ENCODE measurements at places on chromosomes 3 and 15. TPM values are rescaled to one million over a fixed set of nuclear protein-coding genes. Genes with fewer than 3 reads are reported as not detected.

Gene PPM1L
- under 0.01 TPM for total RNA-seq

DNA sequence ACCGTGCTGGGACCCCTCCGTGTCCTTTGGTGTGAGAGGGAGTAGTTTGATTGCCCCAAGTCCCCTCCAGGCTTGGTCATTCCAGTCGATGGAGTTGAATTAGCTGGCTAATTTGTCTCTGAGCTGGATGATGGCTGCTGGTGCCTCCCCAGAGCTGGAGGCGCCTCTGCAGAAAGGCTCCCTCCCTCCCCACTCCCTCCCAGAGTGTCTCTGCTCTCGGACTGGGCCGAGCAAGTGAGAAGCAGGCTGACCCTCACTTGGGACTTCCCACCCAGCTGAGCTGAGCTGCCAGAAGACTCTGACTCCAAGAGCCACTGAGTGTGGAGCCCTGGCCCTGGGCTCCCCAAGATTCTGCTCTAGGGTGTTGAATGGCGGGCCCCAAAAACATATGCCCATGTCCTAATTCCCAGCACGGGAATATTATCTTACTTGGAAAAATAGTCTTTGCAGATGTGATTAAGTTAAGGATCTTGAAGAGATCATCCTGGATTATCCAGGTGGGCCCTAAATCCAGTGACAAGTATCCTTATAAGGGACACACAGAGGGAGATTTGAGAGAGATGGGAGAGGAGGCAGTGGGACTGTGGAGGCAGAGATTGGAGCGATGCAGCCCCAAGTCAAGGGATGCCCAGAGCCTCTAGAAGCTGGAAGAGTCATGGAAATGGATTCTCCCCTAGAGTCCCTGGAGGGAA, 60.7 kb upstream of the TLE3 start:
- peaks cover 22% of the 10 kb centered on the region for H3K4me1 ChIP-seq
- no peaks in the 10 kb centered on the region for H3K36me3 ChIP-seq
- H3K27ac ChIP-seq, result no peak overlapping the region
- no peak for DNase-seq
- no peaks in the 10 kb centered on the region for H3K27me3 ChIP-seq
- no peak overlapping the region for H3K4me3 ChIP-seq

GRCh38 chr15:42971830-42972229, 51.3 kb upstream of the TTBK2 start:
- no peak for DNase-seq
- no peak overlapping the region for H3K4me3 ChIP-seq
- no peaks in the 10 kb centered on the region for H3K4me1 ChIP-seq
- H3K27ac ChIP-seq, result no peak overlapping the region

Gene SERP1
- 176 TPM for total RNA-seq

Gene KLF15
- total RNA-seq, result 0.13 TPM

DNA sequence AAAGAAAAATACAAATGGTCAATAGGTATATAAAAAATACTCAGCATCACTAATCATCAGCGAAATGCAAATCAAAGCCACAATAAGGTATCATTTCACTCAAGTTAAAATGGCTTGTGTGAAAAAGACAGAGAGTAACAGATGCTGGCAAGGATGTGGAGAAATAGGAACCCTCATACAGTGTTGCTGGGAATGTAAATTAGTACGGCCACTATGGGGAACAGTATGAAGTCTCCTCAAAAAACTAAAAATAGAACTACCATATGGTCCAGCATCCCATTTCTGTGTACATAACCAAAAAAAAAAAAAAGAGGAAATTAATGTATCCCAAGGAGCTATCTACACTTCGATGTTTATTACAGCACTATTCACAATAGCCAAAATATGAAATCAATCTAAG, 98.1 kb upstream of the TGFBR2 start:
- no peaks in the 10 kb centered on the region for H3K27me3 ChIP-seq
- H3K27ac ChIP-seq, result no peak overlapping the region
- DNase-seq, result no peak
- H3K4me1 ChIP-seq, result peaks cover 39% of the 10 kb centered on the region
- H3K36me3 ChIP-seq, result no peaks in the 10 kb centered on the region
- no peak overlapping the region for H3K4me3 ChIP-seq

DNA sequence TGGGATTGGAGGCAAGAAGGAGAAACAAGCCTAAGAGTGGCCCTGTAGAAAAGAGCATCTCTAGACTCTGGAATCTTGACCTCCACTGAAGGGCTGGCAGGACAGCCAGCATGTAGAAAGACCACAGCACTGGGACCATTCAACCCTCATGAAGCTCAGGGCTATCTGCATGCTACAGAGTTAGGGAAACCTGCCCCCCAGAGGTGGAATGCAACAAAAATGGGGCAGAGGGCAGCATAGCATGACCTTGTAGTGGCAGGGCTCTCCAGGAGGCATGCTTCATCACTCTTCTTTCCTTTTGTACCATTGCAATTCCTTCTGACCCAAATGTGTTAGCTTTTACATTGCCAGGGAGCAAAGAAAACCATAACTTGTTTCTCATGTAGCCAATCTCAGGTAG, 445.4 kb downstream of the EPHB1 start:
- H3K4me1 ChIP-seq, result no peaks in the 10 kb centered on the region
- no peak for DNase-seq
- no peak overlapping the region for H3K27ac ChIP-seq
- H3K27me3 ChIP-seq, result no peaks in the 10 kb centered on the region
